Cerebellum (tissue), 4 donors: ENCODE measurements at places on chromosomes 1 and 21. TPM values are rescaled to one million over a fixed set of nuclear protein-coding genes. Genes with fewer than 3 reads are reported as not detected.

DNA sequence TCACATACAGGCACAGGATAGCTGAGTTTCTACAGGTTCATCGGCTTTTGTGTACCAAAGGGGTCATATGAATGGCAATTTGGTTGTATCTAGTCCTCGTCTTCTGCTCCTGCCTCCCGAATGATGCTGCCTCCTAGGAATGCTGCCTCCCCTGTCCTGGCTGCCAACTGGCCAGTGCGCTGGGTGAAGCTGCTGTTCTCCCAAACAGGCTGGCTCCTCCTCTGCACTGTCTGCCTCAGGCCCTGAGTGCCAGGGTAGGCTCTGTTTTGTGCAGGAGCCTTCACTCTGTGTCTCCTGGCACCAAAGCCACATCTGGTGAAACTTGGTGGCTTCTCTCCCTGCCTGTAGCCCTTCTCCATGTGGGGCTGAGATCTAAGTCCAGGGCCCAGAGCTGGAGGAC is 60.3 kb downstream of the RHOU start:
- DNase-seq = no peak

The TFF2 gene
- not detected for total RNA-seq

The KCTD3 gene
- total RNA-seq = 80.5 TPM

The PLPPR5 gene
- total RNA-seq = 10.0 TPM

DNA sequence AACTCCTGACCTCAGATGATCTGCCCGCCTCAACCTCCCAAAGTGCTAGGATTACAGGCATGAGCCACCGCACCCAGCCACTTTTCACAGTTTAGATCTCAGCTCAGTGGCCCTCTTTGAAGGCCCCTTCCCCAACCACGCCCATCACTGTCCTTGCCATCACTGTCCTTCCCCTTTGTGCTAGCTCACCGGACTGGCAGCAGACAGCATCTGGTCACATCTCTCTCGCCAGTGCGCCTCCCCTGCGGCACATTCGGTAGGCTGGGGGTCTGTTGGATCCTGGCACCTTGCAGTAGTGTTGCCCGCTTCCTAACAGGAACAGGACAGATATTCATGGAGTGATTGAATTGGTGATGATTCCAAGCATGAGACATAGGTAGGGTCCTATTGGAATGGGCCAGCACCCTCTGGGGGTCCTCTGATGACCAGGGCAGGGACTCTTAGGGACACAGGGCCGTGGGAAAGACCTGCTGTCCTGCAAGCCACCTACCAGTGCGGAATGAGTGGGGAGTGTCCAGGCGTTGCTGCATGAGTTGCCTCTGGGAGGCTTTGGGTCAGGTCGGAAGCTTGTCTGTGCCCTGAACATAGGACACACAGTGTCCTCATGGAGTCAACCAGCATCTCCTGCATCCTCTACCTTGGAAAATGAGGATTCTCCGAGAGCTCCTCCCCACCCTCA is 178.8 kb upstream of the VAMP3 start:
- DNase-seq = no peak

The WLS gene
- 52.9 TPM for total RNA-seq

GRCh38 chr1:218135371-218135770 is 149.7 kb upstream of the RRP15 start:
- no peak for DNase-seq

The DNASE2B gene
- not detected for total RNA-seq

DNA sequence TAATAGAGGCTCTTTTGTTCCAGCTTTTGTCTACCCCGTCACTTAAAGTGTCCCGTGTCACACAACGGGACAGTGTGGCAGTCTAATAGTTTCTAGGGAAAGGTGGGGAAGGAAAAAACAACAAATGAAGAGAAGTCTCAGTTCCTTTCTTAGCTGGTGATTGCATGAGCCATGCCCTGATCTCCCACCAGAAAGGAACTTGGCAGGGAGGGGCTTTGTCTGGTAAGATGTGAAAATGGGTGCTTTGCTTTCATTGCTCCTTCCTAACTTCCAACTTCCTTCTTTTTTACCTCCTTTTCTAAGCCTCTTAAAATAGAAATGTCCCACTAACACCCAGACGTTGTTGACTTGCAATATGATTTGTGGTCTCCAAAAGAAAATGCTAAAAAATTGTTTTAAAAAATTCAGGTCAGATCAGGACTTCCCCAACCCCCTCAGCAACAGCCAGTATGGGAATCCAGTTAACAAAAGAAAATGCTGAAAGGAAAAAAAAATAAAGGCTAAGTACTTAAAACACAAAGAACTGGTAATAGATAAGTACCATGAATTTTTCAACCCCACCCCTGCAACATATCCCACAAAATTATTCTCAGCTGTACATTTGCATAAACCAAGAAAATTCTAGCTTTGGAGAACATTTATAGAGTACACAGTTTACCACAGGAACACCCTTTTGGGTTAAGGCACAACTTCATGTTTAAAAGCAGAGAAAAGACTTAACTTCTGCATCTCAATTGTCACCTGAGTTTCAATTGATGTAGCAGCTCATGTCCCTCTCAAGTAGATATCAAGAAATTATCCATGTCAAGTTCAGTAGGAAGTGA is 106.2 kb downstream of the NIBAN1 start:
- no peak for DNase-seq

DNA sequence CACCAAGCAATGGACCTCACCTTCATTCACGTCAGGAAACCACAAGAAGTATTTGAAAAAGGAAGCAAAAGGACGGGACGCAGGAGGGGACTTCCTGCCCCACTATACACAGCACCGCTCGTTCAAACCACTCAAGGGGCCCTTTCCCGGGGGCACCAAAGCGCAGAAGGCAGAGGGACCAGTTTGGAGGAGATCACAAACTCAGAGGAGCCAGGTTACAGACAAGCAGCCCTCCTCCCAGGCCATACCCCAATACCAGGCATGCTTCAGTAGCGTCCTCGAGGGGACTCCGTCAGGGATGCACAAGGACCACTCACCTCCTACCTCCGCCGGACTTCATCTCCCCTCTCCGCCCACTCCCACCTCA is 685 bp downstream of the CRTC2 start:
- DNase-seq = no peak

- DNase-seq = peak; percentile 16
These were observed 36.8 kb downstream of the RAP1A start for GRCh38 chr1:111656086-111657017.

DNA sequence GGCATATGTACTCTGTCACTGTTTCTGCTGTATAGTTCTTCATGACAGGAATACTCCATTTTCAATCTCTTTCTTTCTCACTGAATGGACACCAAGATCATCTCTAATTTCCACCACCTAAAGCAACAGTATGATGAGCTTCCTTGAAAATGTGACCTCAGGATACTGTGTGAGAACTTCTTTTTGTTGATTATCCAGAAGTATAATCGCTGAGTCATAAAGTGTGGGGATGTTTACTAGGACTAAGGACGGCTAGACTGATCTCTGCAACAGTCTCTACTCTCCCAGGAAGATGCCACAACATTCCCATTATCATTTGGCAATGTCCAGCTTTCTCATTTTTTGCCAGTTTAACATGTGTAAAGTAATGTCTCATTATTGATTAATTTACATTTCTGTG is 70.3 kb downstream of the TNFSF18 start:
- no peak for DNase-seq

The KCNE1 gene
- 0.64 TPM for total RNA-seq

DNA sequence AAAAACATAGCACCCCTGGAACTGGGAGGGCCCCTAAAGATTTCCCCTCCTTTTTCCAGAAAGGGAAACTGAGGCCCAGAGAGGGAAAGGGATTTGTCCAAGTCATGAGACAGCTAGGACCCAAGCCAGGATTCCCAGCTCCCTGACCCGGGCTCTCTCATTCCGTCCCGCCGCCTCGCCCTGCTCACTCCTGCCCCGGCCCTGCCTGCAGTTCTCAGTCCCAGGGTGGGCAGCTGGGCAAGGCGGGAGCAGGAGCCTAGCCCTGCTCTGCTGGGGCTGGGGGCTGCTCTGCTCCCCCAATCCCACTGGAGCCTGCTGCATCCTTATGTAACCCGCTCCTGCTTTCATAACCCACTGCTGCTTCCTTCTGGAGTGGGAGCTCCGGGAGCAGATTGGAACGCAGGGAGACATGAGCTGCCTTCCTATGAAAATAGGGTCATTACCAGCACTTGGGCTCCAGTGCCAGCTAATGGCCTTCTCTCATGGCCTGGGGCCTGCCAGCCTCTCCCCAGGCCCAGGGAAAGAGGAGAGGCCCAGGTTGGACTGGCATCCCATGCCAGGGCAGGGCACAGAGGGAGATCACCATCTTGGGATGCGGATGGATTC is 84.5 kb downstream of the CAMK2N1 start:
- peak; percentile 60 for DNase-seq

The HIVEP3 gene
- total RNA-seq = 18.2 TPM

- no peak for DNase-seq
These were observed 73.6 kb upstream of the NBPF3 start for GRCh38 chr1:21366288-21366687.

The CLCNKB gene
- total RNA-seq = 0.45 TPM

DNA sequence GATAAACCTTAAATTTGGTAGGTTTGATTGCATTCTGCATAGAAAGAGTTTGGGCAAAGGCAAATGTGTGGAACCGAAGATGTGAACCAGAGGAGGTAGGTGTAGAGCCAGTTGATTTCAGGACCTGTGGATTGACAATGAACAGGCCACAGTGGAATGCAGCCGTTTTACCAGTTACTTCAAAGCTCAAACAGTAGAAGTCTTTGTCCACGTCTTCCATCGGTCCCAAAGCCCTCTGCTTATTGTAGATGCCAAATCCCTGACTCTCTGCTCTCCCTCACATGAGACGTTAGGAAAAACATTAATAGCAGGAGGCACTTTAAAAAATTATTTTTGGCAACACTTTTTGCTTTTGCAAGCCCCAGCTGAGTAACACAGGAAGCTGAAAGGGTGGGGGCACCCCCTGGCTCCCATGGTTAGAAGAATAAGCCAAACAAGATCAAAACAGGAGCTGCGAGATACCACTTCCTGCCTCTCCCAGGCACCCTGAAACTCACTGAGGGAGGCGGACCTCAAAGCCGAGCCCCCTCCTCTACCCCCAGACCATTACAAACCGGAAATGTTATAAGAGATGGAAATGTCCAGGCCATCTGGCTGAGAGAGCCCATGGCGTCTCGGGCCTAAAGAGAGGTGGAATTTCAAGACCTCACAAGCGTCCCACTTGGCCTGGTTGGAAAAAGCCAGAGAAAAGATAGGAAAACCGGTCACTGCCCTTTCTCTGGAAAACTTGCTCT is 13.5 kb downstream of the TRAF3IP3 start:
- no peak for DNase-seq

The SDC3 gene
- total RNA-seq = 79.0 TPM

The EFNA3 gene
- total RNA-seq = 7.3 TPM

DNA sequence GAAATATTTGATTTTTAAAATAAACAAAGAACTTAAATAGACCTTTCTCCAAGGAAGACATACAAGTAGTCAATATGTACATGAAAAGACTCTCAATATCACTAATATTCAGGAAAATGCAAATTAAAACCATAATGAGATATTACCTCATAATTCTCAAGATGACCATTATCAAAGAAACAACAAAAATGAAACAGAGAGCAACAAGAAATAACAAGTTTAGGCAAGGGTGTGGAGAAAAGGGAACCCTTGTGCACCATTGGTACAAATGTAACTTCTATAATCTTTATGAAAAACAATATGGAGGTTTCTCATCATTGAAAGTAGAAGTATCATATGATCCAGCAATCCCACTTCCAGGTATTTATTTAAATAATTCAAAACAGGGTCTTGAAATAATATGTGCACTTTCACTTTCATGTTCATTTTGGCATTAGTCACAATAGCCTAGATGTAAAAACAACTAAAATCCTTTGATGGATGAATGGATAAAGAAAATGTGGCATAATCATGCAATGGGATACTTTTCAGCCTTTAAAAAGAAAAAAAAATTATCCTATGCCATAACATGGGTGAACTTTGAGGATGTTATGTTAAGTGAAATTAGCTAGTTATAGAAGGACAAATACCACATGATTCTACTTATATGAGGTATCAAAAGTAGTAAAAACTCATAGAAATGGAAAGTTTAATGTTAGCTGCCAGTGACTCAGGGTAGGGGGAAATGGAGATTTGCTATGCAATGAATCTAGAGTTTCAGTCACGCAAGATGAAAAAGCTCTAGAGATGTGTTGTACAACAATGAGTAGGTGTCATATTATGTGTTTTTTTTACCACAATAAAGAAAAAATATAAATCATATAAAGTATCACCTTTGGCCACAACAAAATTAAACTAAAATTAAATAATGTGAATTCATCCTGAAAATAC is 114.5 kb upstream of the LYPLAL1 start:
- no peak for DNase-seq

The PDZK1IP1 gene
- not detected for total RNA-seq

GRCh38 chr1:228150461-228151179 is 890 bp downstream of the GJC2 start:
- DNase-seq = no peak

- no peak for DNase-seq
These were observed 19.6 kb downstream of the KCNAB2 start for GRCh38 chr1:6065093-6065858.

The LYPD8 gene
- not detected for total RNA-seq

GRCh38 chr1:77416692-77417450 is 135.1 kb downstream of the AK5 start:
- DNase-seq = no peak

- DNase-seq = no peak
These were observed 12.1 kb downstream of the CSTB start for GRCh38 chr21:43763901-43764523.

- no peak for DNase-seq
These were observed 110.1 kb downstream of the HMGB4 start for GRCh38 chr1:33973799-33974545.

DNA sequence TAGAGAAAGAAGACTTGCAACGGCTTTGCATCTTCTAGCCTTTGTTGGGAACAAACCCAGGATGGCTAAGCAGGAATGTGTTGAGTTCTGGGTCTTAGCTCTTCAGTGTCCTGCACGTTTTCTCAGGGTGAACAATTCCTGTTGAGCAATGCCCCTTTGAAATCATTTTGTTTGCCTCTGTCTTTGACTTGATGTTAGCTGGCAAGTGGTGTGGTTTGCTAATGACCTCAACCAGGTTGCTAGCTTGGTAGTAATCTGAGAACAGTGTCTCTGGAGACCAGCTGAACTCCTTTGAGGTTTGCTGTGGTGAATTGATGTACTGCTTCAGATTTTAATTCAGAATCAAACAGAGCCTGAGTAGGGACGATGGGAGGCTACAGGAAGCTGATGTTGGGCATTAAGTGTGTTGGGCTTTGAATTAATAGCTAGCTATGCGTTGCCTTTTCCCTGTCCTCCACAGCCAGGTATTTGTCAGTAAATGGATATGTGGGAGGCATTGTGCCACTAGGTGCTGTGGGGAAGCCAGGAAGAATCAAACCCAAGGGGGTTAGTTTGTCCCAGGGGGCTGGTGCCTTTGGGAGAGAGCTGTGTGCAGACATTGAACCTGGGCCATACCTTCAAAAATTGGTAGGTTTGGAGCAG is 23.3 kb upstream of the SRSF10 start:
- no peak for DNase-seq
